ENCODE measurements at places on chromosomes 5 and 9. TPM values are rescaled to one million over a fixed set of nuclear protein-coding genes. Genes with fewer than 3 reads are reported as not detected.

Gene TOR2A
- 126 TPM for total RNA-seq

Gene PCDHGA2
- total RNA-seq: 1.9 TPM

Gene NRARP
- total RNA-seq: 343 TPM

Gene SLC34A3
- not detected for total RNA-seq

Gene SHC3
- 4.8 TPM for total RNA-seq

Gene ENTPD2
- 14.8 TPM for total RNA-seq

Gene ATG12
- 18.7 TPM for total RNA-seq

Gene PCDHB11
- total RNA-seq: 1.5 TPM

Gene IL9
- not detected for total RNA-seq

Gene NIPAL4
- total RNA-seq: 0.82 TPM

Gene CCL19
- not detected for total RNA-seq

Gene SPINK13
- not detected for total RNA-seq

Gene IFNA21
- total RNA-seq: not detected

Gene LCN9
- not detected for total RNA-seq

Gene PCDHA9
- total RNA-seq: 1.00 TPM

Gene QRFP
- not detected for total RNA-seq

Gene SHOC1
- total RNA-seq: not detected

Gene ATOSB
- total RNA-seq: 29.1 TPM

Gene GFI1B
- not detected for total RNA-seq

All from transverse colon (tissue), 4 donors.